NCI-H510A treated with DMSO at 0.1 percent for 48 hours (cell line): ENCODE measurements at places on chromosomes 7 and 10.
A peak's percentile ranks its signal among the peaks of the same experiment; 100 is the strongest.

DNA sequence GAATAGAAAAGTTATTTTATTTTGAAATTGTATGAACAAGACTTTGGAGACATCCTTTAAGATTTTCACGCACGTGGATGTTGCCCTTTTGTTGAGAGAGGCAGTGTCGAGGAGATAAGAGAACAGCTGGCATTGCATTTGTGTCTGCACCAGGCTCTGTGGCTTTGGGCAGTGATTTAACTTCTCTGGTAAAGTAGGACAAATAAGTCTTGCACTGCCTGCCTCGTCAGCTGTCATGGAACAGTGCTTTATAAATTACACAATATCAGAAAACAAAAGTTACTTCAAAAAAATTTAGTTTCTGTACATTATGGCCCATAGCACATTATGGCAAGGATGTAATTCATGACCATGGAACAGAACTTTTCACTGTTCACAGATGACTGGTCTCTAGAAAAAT is 20.1 kb downstream of the SNX10 start:
- DNase-seq = no peak

DNA sequence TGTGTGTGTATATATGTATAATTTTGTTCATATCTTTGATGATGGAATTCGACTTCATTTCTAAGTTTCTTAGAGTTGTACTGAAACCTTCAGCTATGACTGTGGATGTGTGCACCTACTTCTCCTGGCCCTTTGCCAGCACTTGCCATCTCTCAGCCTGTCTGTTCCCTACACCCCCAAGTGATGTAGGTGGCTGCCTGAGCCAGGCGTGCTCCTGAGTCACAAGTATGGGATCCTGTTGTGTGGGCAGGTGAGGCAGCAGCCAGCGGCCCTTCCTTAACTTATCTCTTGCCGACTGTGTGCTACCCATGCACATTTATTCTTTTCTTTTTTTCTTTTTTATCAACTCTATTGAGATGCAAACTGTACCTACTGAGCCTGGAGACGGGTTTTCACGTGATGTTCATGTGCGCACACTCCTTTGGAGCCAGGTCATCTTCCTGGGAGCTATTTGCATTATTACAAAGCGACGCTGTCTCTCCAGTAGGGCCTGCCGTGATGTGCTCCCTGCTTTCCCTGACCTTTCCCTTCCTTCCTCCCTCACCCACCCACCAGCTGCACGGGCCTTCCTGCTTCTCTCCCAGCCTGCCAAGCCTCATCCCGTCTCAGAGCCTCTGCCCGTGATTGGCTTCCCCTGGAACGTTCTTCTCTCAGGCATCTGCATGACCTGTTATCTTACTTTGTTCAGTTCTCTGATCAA is 31.3 kb upstream of the GALNT11 start:
- no peak for DNase-seq

DNA sequence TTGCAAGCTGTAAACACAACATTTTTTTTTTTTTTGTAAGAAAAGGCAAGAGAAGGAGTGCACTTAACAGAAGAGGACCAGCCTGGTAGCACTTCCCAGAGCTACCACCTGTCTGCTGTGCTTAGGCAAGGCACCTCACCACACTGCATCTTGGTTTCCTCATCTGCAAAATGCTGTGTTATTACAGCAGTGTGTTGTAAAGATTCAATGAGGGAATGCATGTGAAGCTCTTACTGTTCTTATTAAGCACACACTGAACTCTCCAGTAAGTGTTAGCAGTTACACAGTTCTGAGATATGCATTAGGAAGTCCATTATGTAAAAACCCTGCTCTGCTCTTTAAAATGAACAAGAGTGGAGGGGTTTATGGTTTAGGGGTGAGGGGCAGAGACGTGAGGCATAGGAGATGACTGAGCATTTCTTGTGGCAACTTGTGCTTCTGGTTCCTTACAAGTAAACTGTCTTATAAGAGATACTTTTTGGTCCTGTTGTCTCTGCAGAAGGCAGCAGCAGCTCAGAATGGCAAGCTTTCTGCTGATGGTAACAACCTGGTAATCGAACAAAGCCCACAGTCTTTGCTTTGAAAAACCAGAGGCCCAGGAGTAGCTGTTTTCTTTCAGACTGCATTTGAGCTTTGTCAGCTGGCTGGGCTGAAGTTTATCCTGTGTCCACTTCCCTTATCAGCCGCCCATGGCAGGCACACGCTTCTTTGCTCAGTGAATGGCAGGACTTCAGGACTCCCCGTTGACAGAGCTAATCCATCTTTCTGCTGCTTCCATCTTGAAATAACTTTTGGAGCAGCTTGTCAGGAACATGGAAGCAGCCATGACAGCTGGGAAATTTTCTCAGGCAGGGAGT is 98.8 kb upstream of the BMPER start:
- no peak for DNase-seq

- no peak for DNase-seq
Observed at GRCh38 chr7:90401989-90402388, 1.3 kb upstream of the CLDN12 start.

DNA sequence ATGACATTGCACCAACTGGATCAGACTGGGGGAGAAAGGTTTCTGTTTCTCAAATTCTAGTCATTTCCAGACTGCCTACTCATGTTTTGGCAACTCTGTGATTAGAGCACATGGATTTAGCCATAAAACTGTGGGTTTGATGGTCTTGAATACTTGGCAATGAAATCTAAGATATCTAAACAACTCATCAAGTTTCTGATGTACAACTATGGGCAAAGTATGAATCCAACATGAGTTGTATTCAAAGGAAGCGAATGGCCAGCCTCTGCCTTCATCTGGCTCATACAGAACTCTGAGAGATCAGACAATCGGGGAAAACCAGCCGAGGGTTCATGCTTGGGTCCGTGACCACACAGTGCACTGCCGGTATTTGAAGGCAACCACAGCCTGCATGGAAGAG is 144.3 kb downstream of the ADAM12 start:
- DNase-seq = no peak

DNA sequence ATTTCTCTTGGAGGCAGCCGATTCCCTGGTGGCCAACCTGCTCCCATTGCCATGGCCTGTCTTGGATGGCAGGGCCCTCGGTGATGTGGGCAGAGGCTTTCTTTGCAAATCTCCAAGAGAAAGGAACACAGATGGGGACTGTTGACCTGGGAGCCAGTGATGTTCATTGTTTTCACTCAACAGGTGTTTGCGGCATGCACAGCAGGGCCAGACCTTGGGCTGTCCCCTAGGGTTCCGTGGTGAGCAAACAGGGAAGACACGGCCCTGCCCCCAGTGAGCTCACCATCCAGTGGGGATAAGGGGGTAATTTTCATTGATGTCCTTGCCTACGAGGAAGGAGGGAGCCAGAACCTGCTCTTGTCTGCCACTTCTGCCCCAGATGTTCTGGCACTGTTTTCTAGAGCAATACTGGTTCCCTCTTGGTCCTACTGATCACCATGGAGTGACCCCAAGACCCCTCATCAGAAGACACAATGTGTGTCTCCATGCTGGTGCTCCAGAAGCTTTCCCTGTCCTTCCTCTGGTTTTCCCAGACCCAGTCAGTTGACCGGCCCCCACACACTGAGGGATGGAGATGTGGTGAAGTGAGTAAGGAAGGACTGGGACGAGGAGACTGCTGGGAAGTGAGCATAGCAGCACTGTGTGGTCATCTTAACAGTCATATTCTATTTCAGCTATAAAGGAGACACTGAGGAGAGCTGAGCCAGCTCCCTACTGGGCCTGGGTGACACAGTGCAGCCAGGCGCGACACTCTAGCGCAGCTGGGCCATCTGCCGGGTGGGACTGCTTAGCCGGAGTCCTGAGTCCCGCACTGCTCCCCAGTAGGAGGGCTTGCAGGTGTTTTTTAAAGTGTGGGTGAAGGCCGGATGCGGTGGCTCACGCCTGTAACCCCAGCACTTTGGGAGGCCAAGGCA is 20.4 kb upstream of the FIGNL1 start:
- peak; percentile 78 for DNase-seq

DNA sequence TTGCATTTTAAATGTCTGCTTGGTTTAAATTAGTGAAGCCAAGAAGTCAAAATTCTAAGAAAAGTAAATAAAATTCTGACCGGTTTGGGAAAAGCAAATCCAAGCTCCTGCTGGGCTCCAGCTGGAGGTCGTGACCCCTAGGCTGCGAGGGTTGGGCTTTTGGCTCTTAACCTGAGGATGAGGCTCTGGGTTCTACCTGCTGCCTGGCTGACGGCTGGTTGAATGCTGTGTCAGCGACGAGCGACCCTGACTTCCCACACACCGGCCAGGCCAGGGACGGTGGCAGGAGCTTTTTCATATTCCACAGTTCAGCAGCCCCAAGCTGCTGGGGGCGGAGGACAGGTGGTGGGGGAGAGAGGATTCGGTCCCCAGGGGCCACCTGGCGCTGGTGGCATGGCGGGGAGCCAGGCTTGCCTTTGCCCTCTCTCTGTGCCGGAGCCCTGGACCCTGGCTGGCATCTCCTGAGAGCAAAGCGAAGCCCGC is 843 bp upstream of the PLPP4 start:
- no peak for DNase-seq

DNA sequence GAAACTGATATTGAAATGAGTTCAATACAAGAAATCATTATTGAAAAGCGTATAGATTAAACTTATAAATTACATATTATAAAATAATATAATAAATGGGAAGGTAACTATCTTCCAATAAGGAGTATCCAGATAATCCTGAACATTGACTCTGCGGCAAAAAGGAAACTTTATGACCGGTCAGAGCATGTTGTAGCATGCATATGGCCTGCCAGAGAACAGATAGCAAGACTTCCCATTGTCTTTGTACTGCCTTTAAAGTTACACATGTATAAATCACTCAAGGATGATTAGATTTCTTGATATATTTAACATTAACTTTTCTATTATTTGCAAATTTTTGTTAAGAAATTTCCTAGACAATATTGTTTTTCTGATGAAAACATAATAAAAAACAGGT is 56.2 kb upstream of the ETV1 start:
- no peak for DNase-seq

DNA sequence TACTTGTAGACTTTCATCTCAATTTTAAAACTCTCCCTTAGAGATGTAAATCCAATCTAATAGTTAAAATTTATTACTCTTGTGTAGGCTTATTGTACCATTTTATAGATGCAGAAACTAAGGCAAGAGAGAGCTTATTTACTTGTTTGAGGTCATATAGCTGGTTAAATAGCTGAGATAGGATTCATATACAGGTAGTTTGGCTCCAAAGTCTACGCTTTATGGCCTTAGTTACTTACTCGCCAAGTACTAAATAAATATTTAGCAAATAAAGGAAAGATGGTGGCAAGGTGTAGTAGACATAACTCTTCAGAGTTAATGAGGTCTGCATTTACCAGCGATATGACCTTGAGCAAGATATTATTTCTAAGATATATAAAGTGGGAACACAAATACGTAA is 86.8 kb downstream of the HBP1 start:
- no peak for DNase-seq

GRCh38 chr10:118241229-118242137 is 100.6 kb downstream of the FAM204A start:
- DNase-seq = peak; percentile 74

- DNase-seq = no peak
Observed at GRCh38 chr7:153151766-153152165, 392.2 kb downstream of the ACTR3B start.

GRCh38 chr7:106757846-106758245 is 96.9 kb upstream of the CCDC71L start:
- DNase-seq = no peak

- no peak for DNase-seq
Observed at GRCh38 chr10:129972966-129973673, 9.0 kb upstream of the EBF3 start.

DNA sequence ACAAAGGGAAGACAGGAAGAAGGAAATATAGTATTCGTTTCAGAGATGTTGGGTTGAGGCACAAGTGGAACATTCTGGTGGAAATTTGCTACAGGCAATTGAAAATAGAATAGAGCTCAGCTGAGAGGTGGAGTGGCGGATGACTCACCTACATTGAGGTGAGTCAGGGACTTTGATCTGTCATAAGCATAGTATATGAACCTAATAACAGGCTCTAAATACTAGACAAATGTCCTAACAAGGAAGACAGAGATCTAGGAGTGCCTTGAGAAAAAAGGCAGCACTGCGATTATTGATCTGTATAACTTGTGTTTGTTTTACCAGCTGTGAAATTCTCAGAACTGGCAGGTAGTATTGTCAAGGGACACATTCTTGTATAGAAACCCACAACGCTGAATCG is 907 bp upstream of the IFRD1 start:
- no peak for DNase-seq
